ENCODE measurements at places on chromosomes 5 and 9. TPM values are rescaled to one million over a fixed set of nuclear protein-coding genes. Genes with fewer than 3 reads are reported as not detected.
A peak's percentile ranks its signal among the peaks of the same experiment; 100 is the strongest.

DNA sequence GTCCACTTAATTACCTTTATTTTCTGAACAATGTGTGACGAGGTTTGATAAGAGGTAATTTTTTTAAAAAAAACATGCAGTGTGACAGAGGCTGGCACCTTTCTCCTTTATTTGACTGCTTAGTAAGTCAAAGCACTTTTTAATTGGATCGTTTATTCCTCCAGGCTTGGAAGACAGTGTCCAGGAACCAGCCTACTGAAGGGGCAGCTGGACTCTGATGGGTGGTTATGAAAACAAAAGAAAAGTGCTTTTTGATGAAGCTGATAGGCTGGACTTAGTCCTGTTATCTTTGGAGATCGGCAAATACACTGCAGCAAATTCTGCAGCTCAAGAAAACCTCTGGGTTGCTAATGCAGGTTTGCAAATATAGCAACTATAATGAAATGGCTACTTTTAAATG, 141.7 kb downstream of the DCP2 start:
- DNase-seq = no peak

GRCh38 chr9:80242022-80242421, 670.3 kb downstream of the TLE4 start:
- DNase-seq = no peak

- DNase-seq = no peak
Observed at GRCh38 chr9:72187121-72187695, 38.0 kb downstream of the GDA start.

- DNase-seq = no peak
Observed at GRCh38 chr5:125829349-125829748, 593.9 kb upstream of the GRAMD2B start.

GRCh38 chr9:22146604-22147003, 137.5 kb upstream of the CDKN2B start:
- DNase-seq = no peak

Gene PTGS1
- total RNA-seq = 33.4 TPM

GRCh38 chr5:133322743-133323142, 270.9 kb downstream of the HSPA4 start:
- no peak for DNase-seq

GRCh38 chr5:17190242-17190778, 27.1 kb upstream of the BASP1 start:
- DNase-seq = peak; percentile 55

Gene TMEM167A
- 106 TPM for total RNA-seq

Gene NDUFA8
- 45.2 TPM for total RNA-seq

Data from endothelial cell (in vitro differentiated cells).